ENCODE measurements at places on chromosomes 7 and 10.

DNA sequence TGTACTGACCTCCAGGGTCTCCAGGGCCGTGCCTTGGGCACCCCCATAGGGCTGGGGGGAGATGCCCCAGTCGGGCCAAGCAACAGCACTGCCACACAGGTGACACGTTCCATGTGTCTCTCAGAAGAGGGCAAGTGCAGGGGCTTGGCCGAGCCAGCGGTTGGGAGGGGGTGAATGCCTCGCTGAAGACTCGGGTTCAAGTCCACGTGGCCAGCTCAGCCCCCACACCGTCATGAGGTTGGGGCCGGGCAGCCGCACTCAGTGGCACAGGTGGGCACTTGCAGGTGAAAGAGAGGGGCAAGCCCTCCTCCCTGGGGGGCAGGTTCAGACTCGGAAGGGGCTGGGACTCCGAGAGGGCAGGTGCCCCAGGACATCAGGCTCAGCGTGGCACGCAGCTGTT lies 153.8 kb downstream of the MAD1L1 start:
- DNase-seq = no peak

DNA sequence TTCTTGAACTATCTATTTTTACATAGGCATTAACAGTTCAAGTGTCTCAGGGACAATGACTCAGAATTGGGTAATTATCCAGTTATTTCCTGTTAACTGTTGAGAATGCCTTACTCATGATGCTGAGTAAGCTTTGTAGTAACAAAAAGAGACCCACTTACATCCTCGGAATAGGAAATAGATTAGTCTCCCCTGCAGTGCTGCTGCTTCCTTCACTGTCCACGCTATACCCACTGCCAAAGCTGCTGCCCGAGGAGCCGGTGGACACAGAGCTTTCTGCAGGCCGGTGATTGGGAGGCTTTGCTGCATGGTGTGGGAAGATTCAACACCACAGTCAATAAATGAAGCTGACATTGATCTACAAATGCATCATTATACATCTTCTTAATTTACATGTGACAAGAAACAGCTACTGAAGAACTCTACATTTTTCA lies 357.1 kb downstream of the PCLO start:
- no peak for DNase-seq

DNA sequence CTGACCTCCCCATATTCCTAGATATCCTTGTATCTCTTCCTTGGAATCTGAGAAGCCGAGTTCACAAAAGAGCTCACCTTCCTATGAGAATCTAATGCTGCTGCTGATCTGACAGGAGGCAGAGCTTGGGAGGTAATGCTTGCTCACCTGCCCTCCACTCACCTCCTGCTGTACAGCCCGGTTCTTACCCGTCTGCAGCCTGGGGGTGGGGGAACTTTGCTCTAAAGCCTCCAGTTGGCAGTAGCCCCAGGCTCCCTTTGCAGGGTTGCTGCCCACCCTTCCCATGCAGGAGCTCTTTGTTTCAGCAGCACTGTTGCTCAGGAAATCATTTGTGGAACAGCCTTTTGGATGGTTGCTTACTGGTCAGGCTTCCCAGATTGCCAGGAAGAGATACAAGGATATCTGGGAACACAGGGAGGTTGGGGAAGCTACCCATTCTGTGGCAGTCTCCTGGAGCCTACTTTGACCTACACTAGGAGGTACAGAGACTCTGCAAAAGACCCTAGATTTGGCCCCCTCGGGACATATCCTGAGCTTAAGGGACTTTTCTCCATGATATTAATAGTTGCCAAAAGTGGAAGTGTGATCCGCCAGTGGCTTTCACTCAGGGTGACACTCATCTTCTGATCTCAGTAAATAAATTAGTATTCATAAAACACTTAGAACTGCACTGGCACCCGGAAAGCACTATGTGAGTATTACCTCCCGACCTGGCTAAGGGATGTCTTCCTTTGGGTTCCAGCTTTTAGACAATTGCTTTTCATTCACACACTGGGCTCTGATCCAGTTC lies 363.7 kb upstream of the PODXL start:
- DNase-seq = no peak

GRCh38 chr7:128911423-128912031 lies 1.0 kb upstream of the KCP start:
- DNase-seq = no peak

- DNase-seq = no peak
Measured at GRCh38 chr7:28954946-28955345, 3.2 kb downstream of the TRIL start.

- no peak for DNase-seq
Measured at GRCh38 chr10:49010865-49011264, 71.2 kb upstream of the LRRC18 start.

DNA sequence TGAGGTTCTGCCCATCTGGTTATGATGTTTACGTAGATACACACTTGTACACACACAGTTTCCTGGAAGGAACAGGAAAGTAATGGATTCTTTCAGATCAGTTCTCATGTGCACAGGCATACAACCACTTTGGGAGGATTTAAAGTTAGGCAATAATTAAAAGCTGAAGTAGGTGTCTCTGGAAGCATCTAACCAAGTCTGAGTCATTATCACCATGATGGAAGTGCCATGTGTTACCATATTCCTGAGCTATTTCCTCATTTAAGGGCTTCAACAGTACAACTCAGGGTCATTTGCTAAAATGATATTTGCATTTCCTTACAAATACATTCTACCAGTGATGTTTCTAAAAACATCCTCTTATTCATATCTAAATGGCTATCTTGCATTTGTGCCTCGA lies 41.4 kb upstream of the BET1 start:
- no peak for DNase-seq

DNA sequence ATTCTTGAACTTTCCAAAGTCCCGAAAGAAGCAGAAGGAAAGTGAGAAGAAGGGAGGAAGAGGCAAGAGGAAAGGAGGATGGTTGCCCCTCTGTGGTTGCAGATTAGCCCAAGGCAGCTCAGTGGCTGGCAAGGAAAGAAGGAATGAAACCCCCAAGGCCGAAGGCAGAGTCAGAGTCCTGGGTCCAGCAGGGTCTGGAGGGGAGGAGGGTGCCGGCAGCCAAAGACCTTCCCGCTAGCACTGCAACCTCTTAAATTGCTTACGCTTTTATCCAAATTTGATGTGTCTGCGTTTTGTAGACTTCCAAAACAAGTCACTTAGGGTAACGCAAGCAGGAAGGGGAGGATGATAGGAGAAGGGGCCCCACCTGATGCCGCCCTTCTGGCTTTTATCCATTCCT lies 7.4 kb upstream of the PFKP start:
- DNase-seq = no peak

DNA sequence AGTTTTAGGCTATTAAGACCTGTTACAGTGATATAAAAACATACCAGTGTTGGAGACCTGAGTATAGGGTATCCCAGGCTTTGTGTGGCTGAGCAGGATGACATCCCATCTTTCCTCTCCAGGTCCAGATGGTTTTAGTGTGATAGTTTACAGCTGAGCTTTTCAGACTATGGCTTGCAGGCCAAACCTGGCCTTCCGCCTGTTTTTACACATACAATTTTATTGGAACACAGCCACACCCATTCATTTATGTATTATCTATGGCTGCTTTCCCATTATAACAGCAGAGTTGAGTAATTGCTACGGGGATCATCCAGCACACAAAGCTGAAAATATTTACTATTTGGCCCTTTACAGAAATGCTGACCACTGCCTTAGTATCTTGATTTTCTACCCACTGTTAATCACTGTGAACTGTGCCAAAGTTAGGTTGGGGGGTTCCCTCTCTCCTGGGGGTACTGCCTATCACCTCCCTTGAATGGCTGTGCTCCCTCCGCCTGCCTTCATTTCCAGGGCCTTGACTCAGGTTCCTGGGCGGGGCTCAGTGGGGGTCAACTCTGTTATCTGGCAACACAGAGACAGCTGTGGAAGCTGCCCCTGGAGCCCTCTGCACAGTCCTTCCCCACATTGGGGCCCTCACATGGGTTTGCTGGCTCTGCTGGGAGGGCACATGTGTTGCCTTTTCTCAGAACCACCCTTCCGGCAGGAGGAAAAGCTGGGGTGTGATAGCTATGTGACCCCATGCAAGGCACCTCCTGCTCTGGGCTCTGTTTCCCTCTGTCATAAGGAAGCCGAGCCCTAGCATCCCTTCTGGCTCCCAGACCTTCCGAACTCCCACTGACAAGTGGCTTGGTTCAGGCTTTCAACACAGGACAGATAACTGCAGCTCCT lies 40.3 kb upstream of the SH2D4B start:
- DNase-seq = no peak

- no peak for DNase-seq
Measured at GRCh38 chr7:81447351-81447952, 322.4 kb downstream of the HGF start.

DNA sequence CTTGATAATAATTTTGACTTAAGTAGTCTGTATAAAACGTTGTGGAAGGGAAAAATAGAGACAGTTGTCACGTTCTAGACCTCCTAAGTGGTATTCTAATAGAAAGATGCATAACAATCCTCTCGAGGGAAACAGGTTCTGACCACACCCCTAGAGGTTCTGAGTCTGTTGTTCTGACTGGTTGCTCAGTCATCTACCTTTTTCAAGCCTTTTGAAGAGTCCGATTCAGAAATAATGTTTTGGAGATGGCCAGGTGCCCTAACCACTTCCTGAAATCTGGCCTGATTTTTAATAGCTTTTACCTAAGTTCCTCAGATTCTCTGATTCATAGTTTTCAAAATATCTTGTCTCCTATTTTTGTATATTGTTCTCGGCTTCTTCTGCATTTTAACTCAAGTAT lies 175.6 kb downstream of the HDAC9 start:
- DNase-seq = no peak

GRCh38 chr10:8404721-8405120 lies 350.2 kb downstream of the GATA3 start:
- DNase-seq = peak; percentile 95

DNA sequence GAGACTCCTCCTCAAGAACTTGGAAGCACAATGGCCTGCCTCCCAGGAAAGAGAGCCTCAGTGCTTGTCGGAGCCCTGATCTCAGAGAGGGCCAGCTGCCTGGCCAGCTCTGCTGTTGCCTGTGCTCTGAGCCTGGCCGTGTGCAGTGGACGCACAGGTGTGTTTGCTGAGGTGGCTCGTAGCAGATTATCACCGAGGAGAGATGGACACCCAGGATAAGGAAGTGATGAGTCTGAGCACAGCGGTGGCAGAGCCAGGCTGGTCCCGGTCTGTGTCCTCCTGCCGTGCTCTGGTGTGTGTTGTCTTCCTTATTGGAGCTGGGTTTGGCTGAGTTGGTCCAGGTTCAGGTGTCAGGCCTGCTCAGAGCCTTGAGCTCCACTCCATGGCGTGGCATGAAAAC lies 208.5 kb downstream of the EBF3 start:
- no peak for DNase-seq

- DNase-seq = no peak
Measured at GRCh38 chr10:118746246-118746645, 8.5 kb downstream of the CACUL1 start.

DNA sequence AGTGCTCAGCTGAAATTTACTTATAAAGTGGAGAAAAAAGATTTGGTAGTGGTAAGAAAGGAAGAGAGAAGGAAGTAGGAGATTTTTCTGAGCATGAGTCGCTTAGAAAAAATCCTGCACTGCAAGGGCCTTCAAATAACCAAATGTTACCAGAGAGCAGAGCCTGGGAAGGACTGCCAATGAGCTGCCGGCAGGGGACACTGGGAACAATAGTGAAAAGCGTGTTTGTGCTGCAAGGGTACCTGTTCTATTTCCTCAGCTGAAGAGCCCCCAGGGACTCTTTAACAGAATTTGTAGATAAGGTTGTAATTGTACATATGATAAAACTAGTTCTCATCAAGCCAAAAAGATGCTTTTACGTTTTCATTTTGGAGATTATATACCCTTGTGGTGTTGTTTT lies 696.3 kb upstream of the C7orf33 start:
- DNase-seq = no peak

DNA sequence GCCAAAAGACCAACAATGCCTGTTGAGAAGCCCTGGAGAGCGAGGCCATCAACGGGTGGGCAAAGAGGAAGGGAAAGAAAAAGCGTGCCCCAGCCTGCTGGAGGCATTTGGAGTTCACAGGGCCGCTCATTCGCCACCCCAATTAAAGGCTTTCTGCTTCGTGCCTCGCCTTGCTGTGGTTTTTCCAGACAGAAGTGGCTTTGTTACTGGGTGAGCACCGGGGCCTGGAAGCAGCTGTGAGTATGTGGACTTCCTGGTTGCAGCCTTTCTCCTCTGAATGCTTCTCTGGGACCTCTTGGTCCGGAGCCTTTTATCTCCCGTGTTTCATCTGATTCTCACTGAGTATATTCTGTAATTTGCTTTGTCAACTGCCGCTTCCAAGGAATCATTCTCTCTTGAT lies 118.1 kb upstream of the EGR2 start:
- DNase-seq = no peak

- DNase-seq = no peak
Measured at GRCh38 chr7:69896121-69896520, 297.8 kb downstream of the AUTS2 start.

GRCh38 chr10:18332048-18332447 lies 191.8 kb downstream of the CACNB2 start:
- no peak for DNase-seq

DNA sequence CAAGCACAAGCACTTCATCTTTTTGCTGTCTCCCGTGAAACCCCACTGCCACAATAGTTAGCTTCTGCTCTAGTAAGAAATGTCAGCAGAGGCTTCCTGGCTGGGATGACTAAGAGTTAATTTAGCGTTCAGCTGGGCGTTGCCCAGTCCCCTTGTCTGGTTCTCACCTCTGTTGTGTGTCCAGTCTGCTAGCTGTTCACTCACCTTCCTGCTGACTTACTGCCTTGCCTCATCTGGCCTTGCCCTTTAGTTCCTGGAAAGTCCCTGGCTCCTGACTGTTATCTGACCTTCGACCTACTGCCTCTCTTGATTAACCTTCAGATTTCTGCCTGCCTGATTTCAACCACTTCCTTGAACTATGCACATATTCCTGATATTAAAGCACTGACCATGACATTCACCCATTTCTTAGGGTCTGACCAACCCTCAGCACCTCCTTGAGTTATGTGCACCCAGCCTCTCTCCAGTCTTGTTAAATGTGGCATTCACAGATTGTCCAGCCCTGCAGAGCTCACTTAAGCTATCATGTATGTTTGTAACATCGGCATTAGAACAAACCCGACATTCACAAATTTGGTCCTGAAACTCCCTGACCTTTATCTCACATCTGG lies 30.3 kb downstream of the C7orf33 start:
- no peak for DNase-seq

DNA sequence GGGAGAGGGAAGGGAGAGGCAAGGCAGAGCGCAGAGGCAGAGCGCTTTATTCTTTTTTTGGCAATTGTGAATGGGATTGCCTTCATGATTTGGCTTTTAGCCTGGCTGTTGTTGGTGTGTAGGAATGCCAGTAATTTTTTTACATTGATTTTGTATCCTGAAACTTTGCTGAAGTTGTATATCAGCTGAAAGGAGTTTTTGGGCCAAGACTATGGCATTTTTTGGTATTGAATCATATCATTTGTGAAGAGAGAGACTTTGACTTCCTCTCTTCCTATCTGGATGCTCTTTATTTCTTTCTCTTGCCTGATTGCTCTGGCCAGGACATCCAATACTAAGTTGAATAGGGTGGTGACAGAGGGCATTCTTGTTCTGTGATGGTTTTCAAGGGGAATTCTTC lies 291.3 kb downstream of the REEP3 start:
- no peak for DNase-seq

- DNase-seq = no peak
Measured at GRCh38 chr7:113142385-113143119, 24.2 kb upstream of the SMIM30 start.

Data from CD4-positive, alpha-beta T cell treated with Interleukin-4 for 4 hours (primary cell).